Neural crest cell (in vitro differentiated cells): ENCODE measurements at places on chromosomes 16 and 17.

- DNase-seq = no peak
These were observed 183.5 kb downstream of the SEC14L1 start for GRCh38 chr17:77324227-77324626.

GRCh38 chr16:84552135-84552534 is 47.7 kb upstream of the MEAK7 start:
- no peak for DNase-seq

GRCh38 chr16:21097151-21097550 is 53.5 kb downstream of the DNAH3 start:
- no peak for DNase-seq

- no peak for DNase-seq
These were observed 8.3 kb downstream of the NUP93 start for GRCh38 chr16:56738221-56738620.

GRCh38 chr16:17339764-17340541 is 130.8 kb downstream of the XYLT1 start:
- DNase-seq = no peak

- no peak for DNase-seq
These were observed 24.5 kb downstream of the WDR45B start for GRCh38 chr17:82623707-82624106.

DNA sequence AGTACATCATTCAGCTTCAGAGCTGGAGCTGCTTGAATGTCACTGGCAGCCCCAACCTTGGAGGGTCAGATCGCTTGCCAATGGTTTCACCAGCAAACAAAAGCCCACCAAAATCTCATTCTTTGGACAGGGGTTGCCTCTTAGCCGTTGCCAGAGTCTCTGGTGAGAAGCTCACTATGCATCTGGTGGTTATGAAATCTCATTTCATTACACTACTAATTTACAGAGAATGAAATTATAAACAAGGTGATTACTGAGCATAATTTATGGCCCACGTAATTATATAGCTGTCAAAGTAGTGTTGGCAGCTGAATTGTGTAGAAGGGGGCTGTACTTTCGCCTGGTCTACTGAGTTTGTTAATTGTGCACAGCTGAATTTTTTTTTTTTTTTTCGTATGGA is 688.9 kb upstream of the KIF2B start:
- DNase-seq = no peak

DNA sequence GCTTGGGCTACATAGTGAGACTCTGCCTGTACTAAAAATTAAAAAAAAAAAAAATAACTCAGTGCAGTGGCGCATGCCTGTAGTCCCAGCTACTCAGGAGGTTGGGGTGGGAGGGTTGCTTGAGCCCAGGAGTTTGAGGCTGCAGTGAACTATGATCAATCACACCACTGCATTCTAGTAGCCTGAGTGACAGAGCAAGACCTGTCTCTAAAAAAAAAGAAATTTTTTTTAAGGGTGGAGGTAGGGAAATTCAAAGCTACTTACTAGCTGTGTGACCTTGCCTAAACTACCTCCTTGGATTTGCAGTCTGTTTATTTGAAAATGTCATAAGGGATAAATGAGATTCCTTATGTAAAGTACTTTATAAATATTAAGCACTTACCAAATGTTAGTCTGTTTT is 3.4 kb upstream of the SMPD3 start:
- DNase-seq = no peak

DNA sequence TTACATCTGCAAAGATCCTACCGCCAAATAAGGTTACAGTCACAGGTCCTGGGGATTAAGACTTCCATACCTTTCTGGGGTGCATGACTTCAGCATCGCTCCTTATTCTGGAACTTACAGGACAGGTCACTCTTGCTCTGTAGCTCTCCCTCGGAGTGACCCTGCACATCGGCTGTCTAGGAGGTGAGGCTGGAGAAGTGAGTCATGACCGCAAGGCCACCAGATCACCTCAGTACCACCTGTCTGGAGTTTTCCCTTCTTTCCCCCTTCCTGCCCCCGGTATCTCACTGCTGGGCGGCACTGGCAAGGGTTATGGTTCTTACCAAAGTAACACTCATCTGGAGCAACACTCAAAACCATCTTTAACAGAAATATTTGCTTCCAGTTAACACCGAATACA is 374.8 kb downstream of the SLC39A11 start:
- DNase-seq = no peak

DNA sequence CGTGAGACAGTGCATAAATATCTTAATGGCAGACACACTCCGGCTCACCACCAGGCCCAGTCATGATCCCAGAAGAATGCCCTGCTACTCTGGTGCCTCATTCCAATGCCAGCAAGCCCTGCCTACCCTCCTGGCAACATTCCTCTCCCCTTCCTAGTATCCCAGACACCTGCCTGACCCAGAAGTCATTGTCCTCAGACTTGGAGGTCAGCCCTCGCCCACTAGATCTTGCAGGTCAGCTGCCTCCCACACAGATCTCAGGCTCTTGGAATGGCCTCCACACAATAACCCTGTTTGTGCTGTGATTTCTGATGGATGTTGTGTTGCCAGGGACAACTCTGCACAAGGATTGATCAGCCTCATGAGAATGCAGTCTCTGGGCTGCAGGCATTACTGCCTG is 1.8 kb upstream of the TEX2 start:
- no peak for DNase-seq

GRCh38 chr17:78664476-78665386 is 87.5 kb upstream of the DNAH17 start:
- DNase-seq = no peak

DNA sequence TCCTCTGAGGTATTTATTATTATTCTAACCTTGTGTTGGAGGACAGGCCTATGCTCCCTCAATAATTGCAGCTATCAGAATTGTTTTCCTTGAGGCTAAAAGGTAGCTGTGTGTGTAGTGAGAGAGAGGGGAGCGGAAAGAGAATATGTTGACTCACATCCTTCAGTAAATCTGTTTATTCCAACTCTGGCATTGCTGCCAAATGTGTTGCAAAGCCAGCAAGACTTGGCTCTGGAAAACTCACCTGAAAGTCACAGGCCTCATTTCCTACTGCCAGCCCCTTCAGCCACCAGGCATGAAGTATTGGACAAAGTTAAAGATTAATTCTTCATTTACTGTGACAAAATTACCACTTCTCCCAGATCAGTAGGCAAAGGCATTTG is 9.6 kb downstream of the CA10 start:
- no peak for DNase-seq

DNA sequence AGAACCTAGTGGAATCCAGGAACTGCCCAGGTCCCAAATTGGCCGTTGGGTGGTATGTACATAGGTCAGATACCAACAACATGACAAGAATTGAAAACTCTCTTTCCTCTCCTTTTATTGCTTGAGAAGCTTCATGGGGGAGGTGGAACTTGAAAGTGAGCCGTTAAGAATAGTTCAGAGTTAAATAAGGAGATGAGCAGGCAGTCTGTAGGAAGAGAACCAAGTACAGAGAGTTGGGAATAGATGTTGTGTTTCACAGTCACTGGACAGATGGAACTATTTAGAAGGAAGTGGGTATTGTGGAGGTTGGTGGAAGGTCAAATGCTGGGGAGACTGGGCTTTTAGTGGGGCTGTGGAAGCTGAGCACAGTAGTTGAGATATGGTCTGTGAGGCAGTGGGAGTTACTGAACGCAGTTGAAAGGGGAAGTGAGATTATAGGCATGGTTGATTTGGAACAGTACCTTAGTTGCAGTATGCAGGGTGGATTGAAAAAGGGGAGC is 26.4 kb downstream of the ARHGAP44 start:
- no peak for DNase-seq

- no peak for DNase-seq
These were observed 66.9 kb downstream of the TMEM100 start for GRCh38 chr17:55655777-55656176.

- no peak for DNase-seq
These were observed 8.3 kb downstream of the UBE2G1 start for GRCh38 chr17:4358154-4358553.

GRCh38 chr17:50274142-50274896 is at the start of gene TMEM92:
TSS of gene TMEM92 (plus strand) at chr17:50274466. CDS start at chr17:50274502, 36 bp downstream.
- no peak for DNase-seq

DNA sequence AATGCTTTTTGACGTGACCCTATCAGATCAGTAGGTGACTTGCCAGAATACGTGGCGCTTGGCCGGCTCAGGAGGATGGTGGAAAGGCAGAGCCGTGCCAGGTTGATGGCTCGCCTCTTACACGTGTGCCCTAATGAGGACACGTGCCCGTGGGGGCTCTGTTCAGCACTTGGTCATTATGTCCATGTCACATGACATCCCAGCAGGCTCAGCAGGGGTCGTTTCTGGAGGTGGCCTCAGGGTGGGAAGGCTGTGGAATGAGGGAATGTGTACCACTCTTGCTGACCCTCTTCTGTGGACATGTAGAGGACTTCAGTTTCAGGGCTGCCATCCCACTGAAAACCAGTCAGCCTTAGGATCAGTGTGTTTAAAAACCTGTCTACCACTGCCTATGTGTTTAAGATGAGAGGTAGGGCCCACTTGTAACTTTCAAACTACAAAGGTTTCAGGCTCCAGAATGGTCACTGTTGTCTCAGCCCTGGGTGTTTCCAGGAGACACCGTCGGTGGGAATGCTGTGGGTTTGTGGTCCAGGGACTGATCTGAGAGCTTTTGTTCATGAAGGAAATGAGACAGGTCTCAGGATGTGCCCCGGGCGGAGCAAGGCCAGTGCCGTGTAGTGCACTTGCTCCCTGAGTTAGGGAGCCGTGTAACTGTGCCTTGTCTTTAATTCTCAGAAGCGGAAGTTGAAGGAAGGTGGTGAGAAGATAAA is 12.1 kb downstream of the UBN1 start:
- DNase-seq = no peak

GRCh38 chr17:13755851-13756250 is 154.1 kb upstream of the HS3ST3A1 start:
- no peak for DNase-seq

- DNase-seq = no peak
These were observed 39.5 kb downstream of the DNAH9 start for GRCh38 chr17:11637796-11638195.

DNA sequence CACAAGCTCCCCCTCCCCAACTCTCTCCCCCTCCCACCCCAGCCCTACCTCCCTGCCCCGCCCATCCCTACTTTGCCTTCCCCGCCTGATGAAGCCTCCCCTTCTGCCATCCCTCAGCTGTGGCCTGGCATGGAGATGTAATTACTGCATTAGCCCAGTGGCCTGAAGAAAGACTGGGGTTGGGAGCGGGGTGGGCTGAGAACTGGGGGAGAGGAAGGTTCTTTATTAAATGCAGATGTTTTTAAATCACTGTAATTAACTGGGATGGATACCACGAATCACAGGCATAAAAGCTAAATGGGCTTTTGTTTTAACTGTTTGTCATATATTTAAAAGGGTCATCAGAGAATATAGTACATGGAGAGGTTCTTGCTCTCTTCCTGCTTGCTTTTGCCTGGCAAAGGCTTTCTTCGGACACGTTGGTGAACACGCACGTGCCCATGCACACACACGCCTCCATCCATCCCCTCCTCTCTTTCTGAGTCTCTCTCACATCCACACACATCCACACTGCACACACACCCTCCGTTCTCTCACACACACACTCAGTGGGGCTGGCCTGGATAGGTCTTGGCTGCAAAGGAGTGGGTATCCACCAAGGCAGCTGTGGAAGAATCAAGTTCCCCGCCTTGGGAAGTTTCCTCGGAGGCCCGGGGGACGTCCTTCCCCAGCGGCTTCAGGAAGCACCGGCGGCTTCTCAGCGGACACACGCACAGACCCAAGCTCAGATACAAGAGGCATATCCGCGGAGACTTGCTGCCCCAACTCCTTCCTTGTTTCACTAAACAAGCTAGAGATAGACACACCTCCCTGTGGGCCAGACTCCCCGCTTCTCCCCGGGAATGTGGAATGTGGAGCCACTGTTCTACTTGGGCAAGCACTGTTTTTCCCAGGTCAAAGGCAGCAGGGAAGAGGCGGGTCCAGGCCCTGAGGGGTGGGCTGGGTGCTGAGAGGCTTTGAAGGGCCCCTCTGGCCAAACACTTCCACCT is 27.4 kb upstream of the TNRC6C start:
- no peak for DNase-seq
